Karpas-422 (cell line): ENCODE measurements at places on chromosomes 1 and 21. TPM values are rescaled to one million over a fixed set of nuclear protein-coding genes. Genes with fewer than 3 reads are reported as not detected.

Gene TMPRSS3
- total RNA-seq: not detected in 2 replicates

DNA sequence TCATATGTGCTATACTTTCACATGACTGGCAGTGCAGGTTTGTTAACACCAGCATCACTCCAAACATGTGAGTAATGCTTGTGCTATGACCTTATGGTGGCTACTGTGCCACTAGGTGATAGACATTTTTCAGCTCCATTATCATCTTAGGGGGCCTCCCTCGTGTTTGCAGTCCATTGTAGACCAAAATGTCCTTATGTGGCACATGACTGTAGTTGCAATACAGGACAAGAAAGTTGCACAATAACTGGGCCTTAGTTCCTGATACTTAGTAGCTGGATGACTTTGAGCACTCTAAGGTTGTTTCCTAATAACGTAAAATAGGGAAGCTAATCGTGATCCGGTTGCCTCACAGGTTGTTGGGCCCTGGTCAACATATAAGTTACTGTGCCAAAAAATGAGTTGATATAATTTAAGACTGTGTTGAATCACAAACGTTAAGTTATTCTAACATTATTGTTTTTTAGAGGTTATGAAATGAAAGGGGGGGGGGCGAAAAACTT is 511 bp upstream of the SNX27 start:
- DNase-seq: peak; percentile 50
- H3K4me3 ChIP-seq: peak overlapping the region; percentile 97
- H3K36me3 ChIP-seq: no peaks in the 10 kb centered on the region
- no peaks in the 10 kb centered on the region for H3K27me3 ChIP-seq

DNA sequence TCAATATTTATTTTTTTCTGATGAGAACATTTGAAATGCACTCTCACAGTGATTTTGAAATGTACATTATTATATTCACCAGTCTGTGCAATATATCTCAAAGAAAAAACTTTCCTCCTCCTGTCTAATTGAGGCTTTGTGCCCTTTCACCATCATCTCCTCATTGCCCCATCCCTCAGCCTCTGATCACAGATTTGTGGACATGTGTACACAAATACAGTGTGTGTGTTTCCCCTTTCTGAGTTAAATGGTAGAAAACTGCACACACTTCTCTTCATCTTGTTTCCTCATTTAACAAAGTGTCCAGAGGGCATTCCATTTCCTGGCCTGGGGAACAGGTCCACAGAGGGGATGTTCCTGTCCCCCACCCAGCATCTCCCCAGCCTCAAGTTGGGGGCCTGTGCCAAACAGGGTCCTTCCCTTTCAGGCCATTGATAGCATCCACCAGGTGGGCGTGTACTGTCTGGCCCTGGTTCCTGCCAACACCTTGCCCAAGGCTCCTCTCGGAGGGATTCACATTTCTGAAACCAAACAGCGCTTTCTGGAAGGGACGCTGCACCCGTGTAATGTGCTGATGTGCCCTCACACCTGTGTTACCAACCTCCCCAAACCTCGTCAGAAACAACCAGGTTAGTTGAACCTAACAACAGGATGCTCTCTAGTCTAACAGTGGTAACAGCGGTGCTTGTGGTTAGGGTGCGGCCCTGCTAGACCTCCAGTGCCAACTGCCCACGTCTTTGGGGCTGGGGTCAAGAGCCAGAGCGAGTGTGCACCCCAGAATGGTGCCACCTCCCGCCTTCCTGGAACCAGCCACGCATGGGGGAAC is 54.6 kb downstream of the S100B start:
- H3K27ac ChIP-seq: no peak overlapping the region
- H3K36me3 ChIP-seq: peaks cover 19% of the 10 kb centered on the region; the same call in 1 of the 2 replicates
- DNase-seq: no peak
- no peaks in the 10 kb centered on the region for H3K4me1 ChIP-seq
- H3K4me3 ChIP-seq: no peak overlapping the region
- no peaks in the 10 kb centered on the region for H3K27me3 ChIP-seq

DNA sequence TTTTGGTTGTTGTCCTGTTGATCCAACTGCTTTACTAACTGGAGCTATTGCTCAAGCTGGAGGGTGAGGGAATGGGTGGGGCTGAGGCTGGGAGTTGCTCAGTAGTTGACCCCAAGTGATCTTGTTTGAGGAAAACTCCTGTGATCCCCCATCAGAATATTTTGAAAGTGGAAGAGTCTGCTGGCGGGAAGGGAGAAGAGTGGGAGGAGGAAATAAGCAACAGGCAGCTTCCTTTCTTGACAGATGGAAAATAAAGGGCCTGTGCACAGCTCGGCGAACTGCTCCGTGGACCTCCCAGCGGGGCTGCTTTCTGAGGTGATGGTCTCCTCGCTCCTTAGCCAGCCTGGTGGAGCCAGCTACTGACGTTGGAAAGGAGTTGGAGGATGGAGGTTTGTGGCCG is 199.1 kb upstream of the LMO4 start:
- 0 out of 2 replicates have a peak, but pooled peaks cover 2% of the 10 kb centered on the region for H3K4me1 ChIP-seq
- no peaks in the 10 kb centered on the region for H3K36me3 ChIP-seq
- H3K4me3 ChIP-seq: no peak overlapping the region

GRCh38 chr1:53108646-53109580 is 33.5 kb downstream of the SLC1A7 start:
- DNase-seq: no peak
- no peaks in the 10 kb centered on the region for H3K27me3 ChIP-seq
- no peak overlapping the region for H3K27ac ChIP-seq
- no peak overlapping the region for H3K4me3 ChIP-seq
- H3K36me3 ChIP-seq: no peaks in the 10 kb centered on the region

- no peak for DNase-seq
- H3K4me3 ChIP-seq: no peak overlapping the region
- no peaks in the 10 kb centered on the region for H3K27me3 ChIP-seq
Measured at GRCh38 chr1:54402896-54403295, 3.3 kb downstream of the SSBP3 start.

Gene HSPB7
- not detected in 2 replicates for total RNA-seq

DNA sequence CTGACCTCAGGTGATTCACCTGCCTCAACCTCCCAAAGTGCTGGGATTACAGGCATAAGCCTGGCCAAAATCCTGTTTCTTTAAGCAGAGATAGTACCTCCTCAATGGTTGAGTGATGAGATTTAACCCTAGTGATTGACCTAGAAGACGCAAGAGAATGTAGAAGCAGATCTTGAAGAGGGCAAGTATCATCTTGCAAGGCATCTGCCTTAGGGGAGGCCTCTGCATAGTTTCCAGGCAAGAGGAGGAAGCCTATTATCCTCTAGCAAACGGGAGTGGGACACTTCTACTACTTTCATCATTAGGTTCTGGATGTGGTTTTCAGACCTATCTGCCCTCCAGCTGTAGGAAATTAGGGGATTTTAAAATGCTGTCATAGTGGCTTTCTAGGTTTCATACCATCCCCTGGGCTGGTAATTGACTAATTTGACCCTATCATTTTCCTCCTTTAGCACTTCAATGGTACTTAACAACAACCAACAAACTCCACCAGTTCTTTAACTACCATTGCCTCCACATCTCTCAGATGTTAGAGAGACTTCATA is 10.0 kb upstream of the TRIM62 start:
- H3K4me3 ChIP-seq: no peak overlapping the region
- peak; percentile 26 for DNase-seq
- H3K4me1 ChIP-seq: peaks cover 8% of the 10 kb centered on the region
- no peaks in the 10 kb centered on the region for H3K27me3 ChIP-seq

- H3K27me3 ChIP-seq: no peaks in the 10 kb centered on the region
- H3K27ac ChIP-seq: no peak overlapping the region
- no peak overlapping the region for H3K4me3 ChIP-seq
- H3K36me3 ChIP-seq: peaks cover 10% of the 10 kb centered on the region; the same call in 1 of the 2 replicates
- DNase-seq: peak; percentile 58
Measured at GRCh38 chr1:150072959-150073358, 5.4 kb downstream of the VPS45 start.

- no peaks in the 10 kb centered on the region for H3K27me3 ChIP-seq
- H3K4me1 ChIP-seq: peaks cover 7% of the 10 kb centered on the region; the same call in 1 of the 2 replicates
- no peak overlapping the region for H3K4me3 ChIP-seq
- no peaks in the 10 kb centered on the region for H3K36me3 ChIP-seq
- no peak overlapping the region for H3K27ac ChIP-seq
Measured at GRCh38 chr1:53909946-53910345, 16.0 kb downstream of the DIO1 start.
